ENCODE measurements at places on chromosomes 16 and 17.

- no peak for DNase-seq
Observed at GRCh38 chr17:75757086-75757681, 7.8 kb downstream of the GALK1 start.

GRCh38 chr17:31511195-31511578 is 119.7 kb downstream of the RAB11FIP4 start:
- DNase-seq: no peak

DNA sequence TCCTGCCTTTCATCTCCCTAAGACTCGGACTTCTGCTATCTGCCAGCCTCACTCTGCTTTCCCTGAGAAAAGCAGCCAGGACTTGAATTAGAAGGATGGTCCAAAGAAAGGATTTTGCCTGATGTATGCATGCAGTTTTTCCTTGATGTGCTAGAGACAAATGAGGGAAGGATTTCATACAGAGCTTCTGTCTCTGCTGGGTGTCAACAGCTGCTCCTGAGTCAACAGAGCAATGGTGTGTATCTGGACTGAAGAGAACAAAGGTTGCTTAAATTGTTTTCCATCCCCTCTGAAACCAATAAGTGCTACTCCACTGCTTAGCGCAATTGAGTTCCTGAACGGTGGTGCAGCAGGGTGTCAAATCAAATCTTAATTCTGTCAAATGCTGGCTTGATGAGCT is 680.6 kb upstream of the C16orf82 start:
- DNase-seq: no peak

- DNase-seq: no peak
Observed at GRCh38 chr16:27389272-27389961, 12.6 kb upstream of the IL21R start.

GRCh38 chr17:2054512-2055291 is at the start of gene HIC1:
HIC1 (plus strand) TSS chr17:2055103; CDS start chr17:2056691, 1,588 bp downstream.
- no peak for DNase-seq

DNA sequence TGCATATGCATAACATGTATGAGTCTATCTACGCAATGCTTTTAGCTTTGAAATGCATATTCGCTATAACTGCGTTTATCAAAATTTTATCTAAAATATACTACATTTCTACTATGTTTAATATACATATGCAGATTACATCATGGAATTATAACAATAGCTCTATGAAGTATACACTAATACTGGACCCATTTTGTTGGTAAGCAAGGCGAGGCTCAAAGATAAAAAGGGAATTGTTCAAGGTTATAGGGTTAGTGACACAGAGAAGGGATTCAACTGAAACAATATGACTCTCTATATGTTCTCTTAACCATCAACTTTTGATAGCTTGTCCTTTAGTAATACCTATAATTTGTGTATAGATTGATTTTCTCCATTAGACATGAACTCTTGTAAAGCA is 60.9 kb upstream of the SMIM36 start:
- no peak for DNase-seq

DNA sequence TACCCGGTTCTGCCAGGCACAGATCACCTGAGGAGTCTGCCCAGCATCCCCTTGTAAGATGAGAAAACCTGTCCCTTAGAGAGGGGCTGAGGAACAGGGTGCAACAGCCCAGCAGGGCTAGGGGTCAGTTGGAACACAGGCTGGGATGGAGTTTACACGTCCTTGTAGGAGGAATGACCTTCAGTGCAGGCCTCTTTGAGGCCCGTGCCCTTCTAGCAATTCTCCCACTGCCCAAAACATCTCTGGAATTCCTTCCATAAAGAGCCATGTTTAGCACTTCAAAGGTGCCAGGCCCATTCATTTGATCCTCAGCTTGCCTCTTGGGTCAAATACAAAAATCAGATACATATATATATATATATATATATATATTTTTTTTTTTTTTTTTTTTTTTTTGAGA is 4.5 kb downstream of the CTNS start:
- DNase-seq: no peak

DNA sequence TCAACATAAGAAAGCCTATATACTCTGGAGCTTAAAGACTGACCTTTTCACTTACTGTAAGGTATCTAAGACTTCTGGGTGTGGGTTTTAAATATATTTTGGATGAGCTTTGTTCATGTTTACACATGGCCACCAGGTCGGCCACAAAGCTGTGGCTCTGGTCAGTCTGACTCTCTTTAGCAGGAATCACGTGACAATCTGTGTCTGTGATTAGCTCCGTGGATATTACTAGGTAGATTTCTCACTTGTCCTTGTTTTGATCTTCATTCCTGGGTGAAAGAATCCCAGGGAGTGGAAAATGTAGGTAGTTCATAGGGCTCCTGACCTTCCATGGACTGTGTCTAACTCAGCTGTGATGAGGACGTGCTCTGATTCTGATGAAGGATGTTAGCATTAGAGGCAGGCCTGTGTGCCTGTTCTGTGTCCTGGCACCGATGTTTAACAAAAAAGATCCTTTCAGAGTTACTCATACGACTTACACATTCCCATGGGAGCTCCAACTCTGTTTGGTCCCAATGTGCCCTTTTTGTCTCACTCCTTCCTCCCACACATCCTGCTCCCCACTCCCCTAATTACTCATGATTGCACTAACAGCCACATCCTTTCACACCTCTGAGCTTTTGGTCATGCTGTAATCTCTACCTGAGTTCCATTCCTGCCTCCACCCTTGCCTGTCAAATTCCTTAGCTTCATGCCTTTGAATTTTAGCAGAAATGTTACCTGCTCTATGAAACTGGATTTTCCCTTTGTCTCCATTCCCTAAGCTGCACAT is 425.1 kb downstream of the MAF start:
- DNase-seq: no peak

- no peak for DNase-seq
Observed at GRCh38 chr17:51512220-51512907, 252.0 kb downstream of the UTP18 start.

GRCh38 chr16:15817446-15817845 is 39.4 kb downstream of the MYH11 start:
- DNase-seq: no peak

- DNase-seq: no peak
Observed at GRCh38 chr16:79580453-79581191, 19.9 kb downstream of the MAF start.

DNA sequence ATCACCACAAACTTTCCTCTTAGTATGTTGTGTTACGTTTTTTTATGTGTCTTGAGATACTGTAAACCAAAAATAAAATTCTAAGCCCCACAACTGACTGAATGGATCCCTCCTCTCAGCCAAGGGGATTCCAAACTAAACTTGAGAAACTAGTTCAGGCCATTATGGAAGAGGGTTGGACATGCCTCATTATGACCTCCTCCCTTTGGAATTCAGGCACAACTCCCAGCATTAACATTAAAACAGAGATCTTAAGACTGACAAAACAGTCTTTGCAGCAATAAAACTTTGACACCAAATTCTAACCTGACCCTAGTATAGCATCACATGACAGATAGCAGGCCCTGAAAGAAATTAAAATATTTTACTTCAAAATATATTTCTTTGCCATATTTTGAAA is 51.1 kb upstream of the SLC47A1 start:
- DNase-seq: no peak

GRCh38 chr16:57039148-57039812 is 49.9 kb downstream of the NLRC5 start:
- DNase-seq: no peak

DNA sequence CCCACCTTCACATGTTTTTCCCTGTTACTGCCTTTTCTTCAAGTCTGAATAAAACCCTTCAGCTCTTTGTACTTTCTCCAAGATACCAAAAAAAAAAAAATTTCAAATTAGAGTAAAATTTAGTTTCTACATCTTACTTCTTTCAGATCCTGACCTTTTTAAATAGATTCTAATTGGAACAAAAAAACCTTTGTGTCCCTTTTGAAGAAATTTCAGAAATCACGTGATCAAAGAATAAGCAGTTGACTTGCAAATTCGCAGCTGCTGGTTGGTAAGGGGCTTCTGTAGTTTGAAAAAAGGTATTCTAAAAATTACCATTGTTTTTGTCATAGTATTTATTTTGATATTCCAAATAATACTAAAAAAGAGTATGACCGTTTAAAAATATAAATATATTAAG is 71.7 kb downstream of the CDC27 start:
- DNase-seq: no peak

DNA sequence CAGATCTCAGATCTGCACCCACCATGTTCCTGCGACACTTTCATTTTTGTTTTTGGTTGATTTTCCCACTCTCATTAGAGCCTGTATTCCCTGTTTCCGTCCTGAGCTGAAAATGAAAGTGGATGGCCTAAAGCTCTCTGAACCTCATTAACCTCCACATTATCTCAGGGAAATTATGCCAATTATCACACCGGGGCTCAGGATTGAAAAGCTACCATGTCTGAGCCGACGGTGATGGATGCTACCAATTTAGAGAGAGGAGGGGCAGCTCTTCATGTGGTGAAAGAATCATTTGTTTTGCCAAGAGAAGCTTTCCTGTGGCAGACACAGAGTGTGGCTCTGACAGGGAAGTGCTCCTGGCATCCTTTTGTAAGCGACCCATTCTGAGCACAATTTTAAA is 410.4 kb upstream of the CDH11 start:
- DNase-seq: no peak

- DNase-seq: no peak
Observed at GRCh38 chr16:60491273-60491672, 1545.0 kb downstream of the CDH8 start.

DNA sequence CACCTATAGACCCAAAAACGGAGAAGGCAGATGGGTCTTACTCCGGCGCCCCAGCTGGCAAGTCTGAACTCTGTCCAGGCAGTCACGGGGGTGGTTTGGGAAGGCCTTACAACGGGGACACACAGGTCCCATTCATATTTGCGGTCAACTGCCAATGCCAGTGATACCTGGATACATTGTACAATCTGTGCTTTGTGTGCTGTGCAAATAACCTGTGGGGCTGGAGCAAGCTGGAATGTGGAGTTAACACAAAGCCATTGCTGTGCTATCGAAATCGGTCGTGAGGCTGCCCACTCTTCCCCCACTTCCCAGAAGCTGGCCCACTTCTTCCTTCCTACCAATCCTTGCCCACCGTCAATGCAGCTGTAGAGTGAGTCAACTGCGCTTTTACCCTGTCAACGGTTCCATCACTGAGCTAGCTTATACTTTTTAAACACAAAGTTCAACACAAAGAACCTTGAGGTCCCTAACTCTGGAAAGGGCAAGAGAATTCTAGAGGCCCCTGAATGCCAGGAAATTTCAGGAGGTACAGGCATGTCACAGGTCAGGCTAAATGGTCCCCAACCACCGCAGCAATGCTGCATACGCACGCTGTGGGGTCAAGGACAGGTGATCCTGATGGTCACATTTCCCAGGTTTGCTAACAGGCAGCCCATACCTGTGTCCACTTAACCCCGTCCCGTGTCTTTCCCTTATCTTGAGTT is 122.8 kb downstream of the ZFHX3 start:
- DNase-seq: no peak

GRCh38 chr16:55145771-55146603 is 178.0 kb upstream of the IRX6 start:
- no peak for DNase-seq

GRCh38 chr16:81357711-81358260 is 43.0 kb downstream of the GAN start:
- no peak for DNase-seq

- DNase-seq: no peak
Observed at GRCh38 chr17:35953720-35954119, 10.2 kb upstream of the LYZL6 start.

- no peak for DNase-seq
Observed at GRCh38 chr16:80016731-80017326, 416.3 kb upstream of the MAF start.

DNA sequence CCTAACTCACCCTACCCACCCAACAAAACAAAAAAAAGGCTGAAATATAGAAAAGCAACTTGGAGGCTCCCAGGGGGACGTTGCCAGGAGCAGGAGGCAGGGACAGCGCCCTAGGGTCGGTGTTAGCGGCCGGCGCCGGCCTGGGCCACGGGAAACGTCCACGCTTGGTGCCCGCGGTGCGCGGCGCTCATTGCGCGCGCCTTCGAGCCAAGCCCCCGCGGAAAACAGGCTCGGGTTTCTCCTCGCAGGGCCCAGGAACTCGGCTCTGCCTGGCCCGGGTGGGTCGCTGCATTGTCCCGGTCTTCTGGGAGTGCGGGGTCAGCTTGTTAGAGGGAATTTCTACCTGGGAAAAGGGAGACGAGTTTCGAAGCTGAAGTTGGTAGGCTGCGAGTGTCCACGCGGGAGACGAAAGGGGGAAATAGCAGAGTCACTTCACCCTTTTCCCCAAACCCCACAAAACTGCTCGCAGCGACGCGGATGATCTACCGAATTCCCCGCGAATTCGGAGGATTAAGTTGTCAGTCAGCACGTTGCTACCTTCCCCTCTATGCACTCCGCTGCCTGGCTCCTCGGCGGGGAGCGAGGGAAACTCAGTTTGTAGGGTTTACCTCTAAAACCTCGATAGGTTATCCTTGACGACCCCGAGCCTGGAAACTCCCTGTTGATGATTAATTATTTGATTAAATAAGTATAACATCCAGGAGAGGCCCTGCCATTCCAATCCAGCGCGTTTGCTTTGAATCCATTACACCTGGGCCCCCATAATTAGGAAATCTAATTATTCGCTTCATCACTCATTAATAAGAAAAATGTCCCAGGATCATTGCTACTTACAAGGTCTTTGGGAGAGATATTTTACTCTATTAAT is 751 bp upstream of the FOXC2 start:
- DNase-seq: no peak

GRCh38 chr17:50892101-50892776 is 26.1 kb upstream of the TOB1 start:
- DNase-seq: no peak

GRCh38 chr16:61957075-61957855 is 79.0 kb downstream of the CDH8 start:
- no peak for DNase-seq

GRCh38 chr17:56157845-56158244 is 4.6 kb downstream of the ANKFN1 start:
- no peak for DNase-seq

DNA sequence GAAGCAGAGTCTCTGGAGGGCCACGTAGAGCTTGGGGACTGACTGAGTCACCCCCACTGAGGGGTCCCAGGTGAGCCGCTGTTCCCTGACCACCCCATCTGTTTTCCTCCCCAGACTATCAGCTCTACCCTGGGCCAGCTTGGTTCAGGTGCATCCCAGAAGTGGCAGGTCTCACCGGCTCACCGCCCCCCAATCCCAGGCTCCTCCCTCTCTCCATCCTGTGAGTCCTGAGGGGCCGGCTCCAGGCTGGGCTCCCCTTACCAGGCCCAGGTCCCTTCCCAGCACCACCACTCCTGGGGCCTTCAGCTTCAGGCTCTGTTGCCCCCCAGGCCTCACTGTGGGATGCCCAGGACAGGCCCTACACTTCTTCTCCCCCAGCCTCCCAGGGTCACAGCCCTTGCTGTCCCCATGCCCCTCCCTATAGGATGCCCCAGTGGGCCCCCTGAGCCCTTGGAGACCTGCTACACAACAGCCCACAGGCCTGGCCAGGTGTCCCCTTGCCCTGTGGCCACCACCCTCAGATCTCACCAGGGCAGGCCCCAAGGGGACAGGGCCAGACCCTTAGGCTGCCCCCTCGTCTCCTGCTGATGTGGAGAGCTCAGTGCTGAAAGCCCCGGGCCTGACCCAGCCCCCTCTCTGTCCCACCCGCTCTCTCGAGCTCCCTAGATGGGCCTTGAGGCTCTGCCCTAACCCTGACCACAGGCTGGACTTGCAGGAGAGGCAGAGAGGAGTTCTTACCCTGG is 40.4 kb downstream of the TNFRSF13B start:
- no peak for DNase-seq

Measured in kidney epithelial cell (primary cell).